ENCODE measurements at places on chromosomes 4 and X. TPM values are rescaled to one million over a fixed set of nuclear protein-coding genes. Genes with fewer than 3 reads are reported as not detected.

Gene PDE5A
- polyA plus RNA-seq, result 4.6 TPM

GRCh38 chr4:4289055-4289454, 899 bp downstream of the LYAR start:
- peaks cover 13% of the 10 kb centered on the region for H3K36me3 ChIP-seq
- no peaks in the 10 kb centered on the region for H3K27me3 ChIP-seq
- DNase-seq, result no peak
- H3K4me1 ChIP-seq, result peaks cover 11% of the 10 kb centered on the region

GRCh38 chr4:70752236-70752635, 30.5 kb downstream of the RUFY3 start:
- H3K27ac ChIP-seq, result no peak overlapping the region
- peaks cover 10% of the 10 kb centered on the region for H3K36me3 ChIP-seq
- no peak for DNase-seq
- no peaks in the 10 kb centered on the region for H3K4me1 ChIP-seq
- no peaks in the 10 kb centered on the region for H3K27me3 ChIP-seq

DNA sequence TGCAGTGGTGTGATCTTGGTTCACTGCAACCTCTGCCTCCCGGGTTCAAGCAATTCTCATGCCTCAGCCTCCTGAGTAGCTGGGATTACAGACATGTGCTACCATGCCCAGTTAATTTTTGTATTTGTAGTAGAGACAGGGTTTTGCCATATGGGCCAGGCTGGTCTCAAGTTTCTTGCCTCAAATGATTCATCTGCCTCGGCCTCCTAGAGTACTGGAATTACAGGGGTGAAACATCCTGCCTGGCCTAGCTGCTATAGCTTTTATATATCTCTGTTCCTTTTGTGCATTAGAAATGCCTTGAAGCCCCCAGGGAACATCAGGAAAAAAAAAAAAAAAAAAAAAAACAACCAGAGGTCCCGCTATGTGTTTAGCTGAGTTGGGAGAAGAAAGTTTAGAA, 34.8 kb downstream of the UBE2K start:
- DNase-seq, result no peak
- no peaks in the 10 kb centered on the region for H3K4me1 ChIP-seq
- peaks cover 7% of the 10 kb centered on the region for H3K36me3 ChIP-seq
- no peak overlapping the region for H3K4me3 ChIP-seq

Gene SCML2
- polyA plus RNA-seq, result 3.4 TPM

DNA sequence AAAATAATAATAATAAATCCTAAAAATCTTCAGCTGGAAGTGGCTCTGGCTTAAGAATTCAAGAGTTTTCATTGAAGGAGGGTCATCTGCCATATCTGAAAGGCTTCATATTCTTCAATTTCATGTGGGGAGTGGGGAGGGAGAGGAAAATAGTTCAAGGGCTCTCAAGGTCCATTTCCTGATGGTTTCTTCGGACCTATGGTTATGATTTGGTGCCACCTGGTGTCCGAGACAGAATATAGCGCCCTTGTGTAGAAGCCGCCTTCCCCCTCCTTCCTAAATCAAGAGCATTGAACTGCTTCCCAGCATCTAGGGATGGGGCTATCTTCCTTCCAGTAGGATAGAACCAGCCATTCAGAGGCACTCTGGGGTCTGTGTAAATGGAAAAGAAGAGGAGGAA, 34.3 kb downstream of the NLGN3 start:
- no peaks in the 10 kb centered on the region for H3K27me3 ChIP-seq
- H3K4me3 ChIP-seq, result no peak overlapping the region
- H3K4me1 ChIP-seq, result peaks cover 20% of the 10 kb centered on the region

DNA sequence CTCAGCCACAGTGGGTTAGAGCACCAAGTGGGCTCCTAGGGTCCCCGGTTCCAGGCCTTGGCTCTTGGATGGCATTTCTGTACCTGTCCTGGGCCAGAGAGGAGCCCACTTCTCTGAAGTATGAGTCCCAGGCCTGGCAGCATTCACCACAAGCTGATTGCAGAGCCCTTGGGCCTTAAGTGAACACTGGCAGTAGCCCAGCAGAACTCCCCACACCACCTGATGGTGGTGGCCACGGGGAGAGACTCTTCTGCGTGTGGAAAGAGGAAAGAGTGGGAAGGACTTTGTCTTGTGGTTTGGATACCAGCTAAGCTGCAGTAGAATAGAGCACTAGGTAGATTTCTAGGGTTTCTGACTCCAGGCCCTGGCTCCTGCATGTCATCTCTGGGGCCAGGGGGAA, 104.8 kb downstream of the DLG3 start:
- H3K27ac ChIP-seq, result no peak overlapping the region
- no peaks in the 10 kb centered on the region for H3K36me3 ChIP-seq
- no peaks in the 10 kb centered on the region for H3K4me1 ChIP-seq
- no peaks in the 10 kb centered on the region for H3K27me3 ChIP-seq
- no peak for DNase-seq
- no peak overlapping the region for H3K4me3 ChIP-seq

Gene CITED1
- 1.3 TPM for polyA plus RNA-seq

DNA sequence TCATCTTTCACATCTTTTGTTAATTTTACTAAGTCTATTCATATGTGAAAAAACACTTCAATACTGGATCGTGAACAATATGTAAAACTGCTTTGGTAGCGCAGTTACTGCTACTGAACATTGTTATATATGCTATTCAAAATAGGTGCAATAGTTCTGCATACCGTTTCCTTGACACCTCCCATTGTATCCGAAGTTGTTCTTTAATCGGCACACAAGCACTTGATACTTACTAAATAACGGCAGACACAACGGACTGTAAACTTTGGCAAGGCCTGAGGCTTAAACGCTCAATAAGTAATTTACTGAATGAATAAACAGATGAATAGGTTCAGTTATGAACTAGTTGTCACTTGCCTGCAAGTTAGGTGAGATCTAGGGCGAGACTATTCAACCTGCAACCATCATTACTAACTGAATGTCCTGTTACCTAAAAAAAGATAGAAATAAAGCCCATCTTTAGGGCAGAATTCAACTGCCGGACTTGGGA, 620 bp downstream of the ANAPC10 start:
- H3K4me1 ChIP-seq, result peaks cover 9% of the 10 kb centered on the region
- H3K27ac ChIP-seq, result peak overlapping the region; percentile 93
- H3K4me3 ChIP-seq, result peak overlapping the region; percentile 82
- peaks cover 32% of the 10 kb centered on the region for H3K36me3 ChIP-seq
- no peak for DNase-seq
- H3K27me3 ChIP-seq, result no peaks in the 10 kb centered on the region

Gene NAA11
- polyA plus RNA-seq, result 0.02 TPM

- no peaks in the 10 kb centered on the region for H3K4me1 ChIP-seq
- no peak for DNase-seq
- H3K27me3 ChIP-seq, result no peaks in the 10 kb centered on the region
- H3K27ac ChIP-seq, result no peak overlapping the region
- no peaks in the 10 kb centered on the region for H3K36me3 ChIP-seq
Observed at GRCh38 chrX:18598413-18598812, 73.5 kb downstream of the RS1 start.

Gene RRH
- 0.11 TPM for polyA plus RNA-seq

GRCh38 chrX:24375600-24376131, 15.2 kb downstream of the SUPT20HL1 start:
- H3K4me1 ChIP-seq, result no peaks in the 10 kb centered on the region
- no peak overlapping the region for H3K4me3 ChIP-seq
- no peaks in the 10 kb centered on the region for H3K36me3 ChIP-seq

Gene SRPK3
- 0.75 TPM for polyA plus RNA-seq

- H3K4me1 ChIP-seq, result peaks cover 6% of the 10 kb centered on the region
- H3K36me3 ChIP-seq, result no peaks in the 10 kb centered on the region
- DNase-seq, result peak; percentile 57
- H3K27me3 ChIP-seq, result peaks cover 22% of the 10 kb centered on the region
- no peak overlapping the region for H3K4me3 ChIP-seq
Observed at GRCh38 chr4:101418055-101418454, 70.7 kb upstream of the PPP3CA start.

Gene PWWP3B
- 0.07 TPM for polyA plus RNA-seq

Gene FGFRL1
- 6.2 TPM for polyA plus RNA-seq

Gene MYL5
- 32.9 TPM for polyA plus RNA-seq

Gene AADAT
- 3.3 TPM for polyA plus RNA-seq

- no peak for DNase-seq
- H3K4me1 ChIP-seq, result no peaks in the 10 kb centered on the region
- H3K36me3 ChIP-seq, result no peaks in the 10 kb centered on the region
- peaks cover 49% of the 10 kb centered on the region for H3K27me3 ChIP-seq
Observed at GRCh38 chrX:104564921-104565703, 887 bp upstream of the IL1RAPL2 start.

GRCh38 chr4:128060121-128060698, 902 bp upstream of the LARP1B start:
- H3K36me3 ChIP-seq, result no peaks in the 10 kb centered on the region
- peak overlapping the region; percentile 94 for H3K27ac ChIP-seq
- peaks cover 3% of the 10 kb centered on the region for H3K4me1 ChIP-seq
- peak overlapping the region; percentile 70 for H3K4me3 ChIP-seq
- DNase-seq, result no peak
- H3K27me3 ChIP-seq, result peaks cover 4% of the 10 kb centered on the region

Gene BANK1
- 10.9 TPM for polyA plus RNA-seq

- H3K27ac ChIP-seq, result no peak overlapping the region
- no peak overlapping the region for H3K4me3 ChIP-seq
- H3K4me1 ChIP-seq, result no peaks in the 10 kb centered on the region
- no peaks in the 10 kb centered on the region for H3K36me3 ChIP-seq
- no peak for DNase-seq
Observed at GRCh38 chr4:167722487-167722808, 369.9 kb upstream of the ANXA10 start.

DNA sequence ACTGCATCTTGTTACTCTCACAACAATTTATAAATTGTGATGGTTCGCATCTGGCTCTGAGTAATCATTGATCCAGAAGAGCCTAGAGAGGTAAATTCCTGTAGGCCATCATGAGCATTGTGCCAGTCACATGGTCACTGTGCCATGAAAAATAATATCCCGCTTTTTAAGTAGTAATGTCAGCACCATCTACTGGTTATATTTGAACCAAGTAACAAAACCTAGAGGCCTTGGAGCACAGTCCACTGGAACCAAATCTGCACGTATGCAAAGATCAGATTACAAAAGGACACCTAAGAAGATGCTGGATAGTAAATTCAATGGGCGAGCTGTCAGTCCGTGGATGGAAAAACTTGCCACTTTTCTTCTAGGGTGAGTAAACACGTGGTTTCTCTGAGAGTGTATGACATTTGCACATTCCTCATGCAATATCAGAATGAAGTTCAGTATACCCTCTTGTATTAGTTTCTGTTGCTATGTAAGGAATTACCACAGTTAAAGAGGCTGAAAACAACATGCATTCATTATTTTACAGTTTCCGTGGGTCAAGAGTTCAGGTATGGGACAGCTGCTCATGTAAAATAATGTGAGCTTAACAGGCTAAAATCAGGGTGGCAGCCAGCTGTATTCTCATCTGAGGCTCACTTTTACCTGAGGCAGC, 26.8 kb downstream of the FAM114A1 start:
- no peak overlapping the region for H3K27ac ChIP-seq
- H3K27me3 ChIP-seq, result no peaks in the 10 kb centered on the region
- H3K4me1 ChIP-seq, result no peaks in the 10 kb centered on the region
- H3K4me3 ChIP-seq, result no peak overlapping the region
- no peaks in the 10 kb centered on the region for H3K36me3 ChIP-seq
- DNase-seq, result no peak

Gene HDAC8
- polyA plus RNA-seq, result 27.1 TPM

GRCh38 chrX:132480581-132481203, 8.1 kb downstream of the MBNL3 start:
- no peaks in the 10 kb centered on the region for H3K4me1 ChIP-seq
- H3K27ac ChIP-seq, result peak overlapping the region; percentile 81
- no peaks in the 10 kb centered on the region for H3K36me3 ChIP-seq
- H3K27me3 ChIP-seq, result no peaks in the 10 kb centered on the region
- H3K4me3 ChIP-seq, result peak overlapping the region; percentile 46

Gene OFD1
- polyA plus RNA-seq, result 137 TPM

- H3K36me3 ChIP-seq, result no peaks in the 10 kb centered on the region
- no peak overlapping the region for H3K27ac ChIP-seq
- DNase-seq, result no peak
- no peak overlapping the region for H3K4me3 ChIP-seq
- no peaks in the 10 kb centered on the region for H3K4me1 ChIP-seq
Observed at GRCh38 chr4:107255114-107255513, 219.0 kb upstream of the DKK2 start.

Gene ADH1B
- 58.8 TPM for polyA plus RNA-seq

- H3K27me3 ChIP-seq, result no peaks in the 10 kb centered on the region
- H3K4me1 ChIP-seq, result peaks cover 10% of the 10 kb centered on the region
- peak; percentile 37 for DNase-seq
- H3K4me3 ChIP-seq, result peak overlapping the region; percentile 90
- H3K36me3 ChIP-seq, result peaks cover 33% of the 10 kb centered on the region
- peak overlapping the region; percentile 99 for H3K27ac ChIP-seq
Observed at GRCh38 chr4:82372517-82373485, 990 bp downstream of the HNRNPD start.

GRCh38 chr4:182766857-182767250, 150.3 kb downstream of the DCTD start:
- H3K4me3 ChIP-seq, result no peak overlapping the region
- no peak overlapping the region for H3K27ac ChIP-seq
- H3K36me3 ChIP-seq, result no peaks in the 10 kb centered on the region
- H3K27me3 ChIP-seq, result no peaks in the 10 kb centered on the region
- no peaks in the 10 kb centered on the region for H3K4me1 ChIP-seq

GRCh38 chr4:77852892-77853495, 9.6 kb upstream of the MRPL1 start:
- peaks cover 20% of the 10 kb centered on the region for H3K4me1 ChIP-seq
- peak; percentile 74 for DNase-seq
- peak overlapping the region; percentile 7 for H3K4me3 ChIP-seq
- H3K27ac ChIP-seq, result peak overlapping the region; percentile 91
- H3K36me3 ChIP-seq, result no peaks in the 10 kb centered on the region

- peaks cover 10% of the 10 kb centered on the region for H3K4me1 ChIP-seq
- peak overlapping the region; percentile 95 for H3K4me3 ChIP-seq
- no peak for DNase-seq
Observed at GRCh38 chrX:1591863-1592469, 562 bp downstream of the AKAP17A start.

GRCh38 chr4:81471298-81471587, 464 bp downstream of the RASGEF1B start:
- no peaks in the 10 kb centered on the region for H3K36me3 ChIP-seq
- H3K27me3 ChIP-seq, result no peaks in the 10 kb centered on the region
- no peak for DNase-seq

- no peaks in the 10 kb centered on the region for H3K36me3 ChIP-seq
- H3K27ac ChIP-seq, result no peak overlapping the region
- no peaks in the 10 kb centered on the region for H3K27me3 ChIP-seq
Observed at GRCh38 chr4:168569066-168569930, 72.4 kb downstream of the PALLD start.

GRCh38 chr4:13182133-13182532, 302.0 kb downstream of the RAB28 start:
- no peaks in the 10 kb centered on the region for H3K36me3 ChIP-seq
- no peak overlapping the region for H3K4me3 ChIP-seq
- H3K4me1 ChIP-seq, result no peaks in the 10 kb centered on the region
- H3K27me3 ChIP-seq, result no peaks in the 10 kb centered on the region
- DNase-seq, result no peak

GRCh38 chr4:139558235-139559088, 2.4 kb upstream of the SETD7 start:
- no peak overlapping the region for H3K4me3 ChIP-seq
- peaks cover 45% of the 10 kb centered on the region for H3K27me3 ChIP-seq
- no peak overlapping the region for H3K27ac ChIP-seq
- no peak for DNase-seq

GRCh38 chrX:16177260-16177659, 10.0 kb downstream of the MAGEB17 start:
- no peak for DNase-seq
- no peaks in the 10 kb centered on the region for H3K36me3 ChIP-seq
- no peak overlapping the region for H3K4me3 ChIP-seq
